ENCODE measurements at places on chromosomes 7 and 10. TPM values are rescaled to one million over a fixed set of nuclear protein-coding genes. Genes with fewer than 3 reads are reported as not detected.

The SH2D4B gene
- polyA plus RNA-seq: 0.22 TPM

The SPDYE6 gene
- 6.7 TPM for polyA plus RNA-seq

The TAS2R5 gene
- polyA plus RNA-seq: 1.6 TPM

The PLEKHS1 gene
- 2.2 TPM for polyA plus RNA-seq

The PDZD7 gene
- polyA plus RNA-seq: 1.6 TPM
